ENCODE measurements at places on chromosomes 4 and X.

DNA sequence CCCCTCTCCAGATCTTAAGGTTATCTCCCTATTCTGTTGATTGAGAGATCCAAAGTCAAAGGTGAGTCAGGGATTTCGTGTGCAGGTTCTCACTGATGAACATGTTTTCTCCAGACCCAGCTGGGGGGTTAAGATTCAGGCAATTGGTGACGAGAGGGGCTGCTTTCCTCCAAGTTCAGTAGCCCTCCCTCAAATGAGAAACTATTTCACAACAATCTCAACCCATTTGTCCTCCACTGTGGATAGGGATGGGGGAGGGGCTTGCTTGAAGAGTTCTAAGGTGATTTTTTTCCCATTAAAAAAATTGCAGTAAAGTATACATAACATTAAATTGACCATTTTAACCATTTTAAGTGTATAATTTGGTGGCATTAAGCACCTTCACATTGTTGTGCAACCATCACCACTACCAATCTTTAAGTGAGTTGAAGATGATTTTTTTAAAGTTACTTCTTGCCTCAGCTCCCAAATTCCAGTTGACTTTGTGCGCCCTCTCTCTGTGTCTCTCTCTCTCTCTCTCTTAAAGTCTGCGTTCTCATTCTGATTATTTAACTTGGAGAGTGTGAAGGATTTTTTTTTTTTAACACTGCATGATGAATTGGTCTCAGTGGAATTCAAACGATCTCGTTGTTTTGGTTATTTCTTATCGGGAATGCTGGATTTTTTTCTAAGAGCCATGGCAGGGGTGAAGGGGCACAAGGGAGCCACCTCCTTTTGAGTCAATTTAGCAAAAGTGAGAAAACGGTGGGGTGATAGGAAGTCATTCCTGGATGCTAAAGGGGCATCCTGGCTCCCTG, 175.9 kb downstream of the SHROOM3 start:
- H3K36me3 ChIP-seq = no peaks in the 10 kb centered on the region
- H3K4me3 ChIP-seq = no peak overlapping the region
- DNase-seq = no peak
- peaks cover 4% of the 10 kb centered on the region for H3K4me1 ChIP-seq
- no peaks in the 10 kb centered on the region for H3K27me3 ChIP-seq

GRCh38 chrX:118189000-118189399, 72.4 kb upstream of the KLHL13 start:
- no peaks in the 10 kb centered on the region for H3K4me1 ChIP-seq
- no peak overlapping the region for H3K27ac ChIP-seq
- H3K27me3 ChIP-seq = peaks cover 2% of the 10 kb centered on the region
- no peaks in the 10 kb centered on the region for H3K36me3 ChIP-seq
- DNase-seq = no peak

DNA sequence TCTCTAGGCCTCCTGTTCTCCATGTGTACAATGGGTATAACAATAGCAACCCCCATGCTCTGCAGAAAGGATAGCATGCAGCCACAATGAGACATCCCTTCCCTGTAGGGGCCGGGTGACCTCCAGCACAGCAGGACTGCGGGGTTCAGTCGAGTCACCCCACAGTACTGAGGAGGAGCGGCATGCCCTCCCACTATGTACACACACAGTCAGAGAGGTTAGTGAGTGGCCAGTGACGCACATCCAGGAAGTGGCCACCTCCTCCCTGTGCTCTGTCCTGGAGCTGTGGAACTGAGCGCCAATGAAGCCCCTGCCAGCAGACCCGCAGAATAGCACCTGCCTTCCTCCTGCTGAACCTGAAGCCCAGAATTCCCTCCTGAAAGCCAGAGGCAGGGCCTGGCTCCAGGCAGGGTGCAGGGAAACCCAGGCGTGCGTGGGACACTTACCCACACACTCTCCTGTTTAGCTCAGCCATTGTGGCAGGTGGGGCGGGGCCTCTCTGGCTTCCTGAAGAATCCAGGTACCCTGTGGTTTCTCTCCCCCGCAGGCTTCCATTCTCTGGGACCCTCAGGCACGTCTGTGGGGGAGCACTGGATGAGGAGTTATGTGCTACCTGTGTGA, 50.0 kb downstream of the WFS1 start:
- peaks cover under 1% of the 10 kb centered on the region for H3K4me1 ChIP-seq
- peaks cover 47% of the 10 kb centered on the region for H3K36me3 ChIP-seq
- H3K27me3 ChIP-seq = no peaks in the 10 kb centered on the region

DNA sequence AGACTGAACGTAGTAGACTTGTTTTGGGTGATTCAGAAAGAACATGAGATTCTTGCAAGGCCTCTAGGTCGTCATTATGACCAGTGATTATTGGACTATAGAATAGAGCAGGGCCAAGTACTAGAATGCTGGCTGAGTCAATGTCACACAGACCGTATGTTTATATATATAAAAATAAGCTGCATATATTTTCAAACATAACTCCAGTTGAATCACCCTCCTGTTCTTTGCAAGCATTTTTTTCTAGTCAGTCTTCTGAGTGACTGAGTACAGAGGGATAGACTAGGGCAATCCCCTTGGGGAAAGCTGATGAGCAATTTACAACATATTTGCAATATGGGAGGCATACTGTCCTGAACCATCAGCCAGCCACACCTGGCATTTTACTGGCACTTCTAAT, 48.4 kb upstream of the PRPS1 start:
- H3K27ac ChIP-seq = no peak overlapping the region
- H3K4me3 ChIP-seq = no peak overlapping the region
- DNase-seq = no peak
- H3K27me3 ChIP-seq = no peaks in the 10 kb centered on the region

GRCh38 chr4:76607266-76607799, 172.3 kb downstream of the SHROOM3 start:
- H3K4me3 ChIP-seq = no peak overlapping the region
- H3K27ac ChIP-seq = no peak overlapping the region
- H3K4me1 ChIP-seq = peaks cover 4% of the 10 kb centered on the region
- H3K36me3 ChIP-seq = no peaks in the 10 kb centered on the region

GRCh38 chrX:135944486-135944885, 29.3 kb downstream of the MMGT1 start:
- H3K27ac ChIP-seq = no peak overlapping the region
- H3K27me3 ChIP-seq = no peaks in the 10 kb centered on the region

- H3K4me1 ChIP-seq = no peaks in the 10 kb centered on the region
- no peak overlapping the region for H3K4me3 ChIP-seq
- H3K27me3 ChIP-seq = no peaks in the 10 kb centered on the region
- H3K36me3 ChIP-seq = no peaks in the 10 kb centered on the region
- no peak for DNase-seq
Observed at GRCh38 chrX:123155327-123155726, 28.8 kb upstream of the GRIA3 start.

- H3K4me1 ChIP-seq = no peaks in the 10 kb centered on the region
- no peaks in the 10 kb centered on the region for H3K27me3 ChIP-seq
- no peak for DNase-seq
- H3K4me3 ChIP-seq = no peak overlapping the region
Observed at GRCh38 chr4:177448850-177449249, 6.6 kb upstream of the AGA start.

- no peaks in the 10 kb centered on the region for H3K36me3 ChIP-seq
- H3K27me3 ChIP-seq = no peaks in the 10 kb centered on the region
- H3K27ac ChIP-seq = no peak overlapping the region
- peaks cover 4% of the 10 kb centered on the region for H3K4me1 ChIP-seq
Observed at GRCh38 chrX:153306527-153307115, 14.9 kb downstream of the PNMA6F start.

GRCh38 chr4:188459381-188459780, 320.1 kb downstream of the TRIML1 start:
- no peaks in the 10 kb centered on the region for H3K27me3 ChIP-seq
- DNase-seq = no peak
- no peaks in the 10 kb centered on the region for H3K4me1 ChIP-seq
- H3K27ac ChIP-seq = no peak overlapping the region
- no peak overlapping the region for H3K4me3 ChIP-seq
